ENCODE measurements at places on chromosomes 11 and 22. TPM values are rescaled to one million over a fixed set of nuclear protein-coding genes. Genes with fewer than 3 reads are reported as not detected.

KCNK4 gene
- 5.3 TPM for total RNA-seq

LRRC55 gene
- 35.4 TPM for total RNA-seq

APOBEC3G gene
- total RNA-seq = 1.6 TPM

ADM2 gene
- total RNA-seq = under 0.01 TPM

OR4D5 gene
- total RNA-seq = not detected

PGA5 gene
- total RNA-seq = not detected

SLC7A4 gene
- 1.6 TPM for total RNA-seq

LMNTD2 gene
- total RNA-seq = not detected

ST14 gene
- 0.31 TPM for total RNA-seq

MRGPRE gene
- not detected for total RNA-seq

PDE2A gene
- 98.0 TPM for total RNA-seq

ZBTB3 gene
- total RNA-seq = 13.8 TPM

DGCR6 gene
- 18.8 TPM for total RNA-seq

DEFB131B gene
- total RNA-seq = not detected

FAM83F gene
- 0.63 TPM for total RNA-seq

LBHD1 gene
- total RNA-seq = 5.6 TPM

MRPL21 gene
- total RNA-seq = 26.9 TPM

PRCP gene
- 26.6 TPM for total RNA-seq

OR5A1 gene
- total RNA-seq = not detected

RAB38 gene
- total RNA-seq = 0.63 TPM

OOSP4B gene
- total RNA-seq = not detected

MS4A7 gene
- 1.9 TPM for total RNA-seq

HINFP gene
- 41.9 TPM for total RNA-seq

RBMXL2 gene
- total RNA-seq = 0.31 TPM

CST6 gene
- total RNA-seq = not detected

TMPRSS5 gene
- total RNA-seq = 4.1 TPM

HEPHL1 gene
- total RNA-seq = not detected

NNMT gene
- total RNA-seq = 2.8 TPM

RIMBP3B gene
- 0.63 TPM for total RNA-seq

OR52K1 gene
- not detected for total RNA-seq

CALCB gene
- not detected for total RNA-seq

MRPL11 gene
- total RNA-seq = 11.6 TPM

LRRC4C gene
- total RNA-seq = 99.8 TPM

KDELR3 gene
- 0.31 TPM for total RNA-seq

SLC37A4 gene
- total RNA-seq = 15.0 TPM

XKR3 gene
- total RNA-seq = not detected

LIPT2 gene
- 1.6 TPM for total RNA-seq

OR2AG1 gene
- total RNA-seq = not detected

HORMAD2 gene
- total RNA-seq = not detected

BTBD18 gene
- not detected for total RNA-seq

CLDN5 gene
- 67.0 TPM for total RNA-seq

C1QTNF4 gene
- total RNA-seq = 19.7 TPM

Measured in parietal lobe (tissue), 2 donors.